ENCODE measurements at places on chromosomes 3 and 15.

GRCh38 chr3:66532160-66532587, 31.4 kb upstream of the LRIG1 start:
- no peak for DNase-seq

DNA sequence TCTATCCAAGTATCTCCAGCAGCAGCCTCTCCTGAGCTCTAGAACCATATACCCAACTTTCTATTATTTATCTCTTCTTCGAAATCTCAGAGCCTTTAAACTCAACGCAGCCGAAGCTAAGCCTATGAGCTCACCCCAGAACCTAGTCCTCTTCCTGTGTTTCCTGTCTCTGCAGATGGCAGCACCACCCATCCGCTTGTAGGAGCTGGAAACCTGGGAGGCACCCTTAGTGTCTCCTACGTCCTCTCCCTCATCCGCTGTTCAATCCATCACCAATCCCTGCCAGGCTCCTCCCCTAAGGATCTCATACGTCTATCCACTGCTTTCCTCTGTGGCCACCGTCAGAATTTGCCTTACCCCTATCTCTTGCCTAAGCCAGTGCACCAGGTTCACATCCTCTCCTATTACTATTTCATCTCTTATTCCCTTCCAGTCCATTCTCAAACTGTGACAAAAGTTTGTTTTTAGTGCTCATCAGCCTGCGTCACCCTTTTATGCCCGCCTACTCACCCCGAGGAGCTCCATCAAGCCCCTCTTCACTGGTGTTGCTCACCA, 9.6 kb downstream of the VGLL4 start:
- DNase-seq, result no peak

GRCh38 chr3:186760141-186760833, 23.1 kb upstream of the EIF4A2 start:
- DNase-seq, result no peak

DNA sequence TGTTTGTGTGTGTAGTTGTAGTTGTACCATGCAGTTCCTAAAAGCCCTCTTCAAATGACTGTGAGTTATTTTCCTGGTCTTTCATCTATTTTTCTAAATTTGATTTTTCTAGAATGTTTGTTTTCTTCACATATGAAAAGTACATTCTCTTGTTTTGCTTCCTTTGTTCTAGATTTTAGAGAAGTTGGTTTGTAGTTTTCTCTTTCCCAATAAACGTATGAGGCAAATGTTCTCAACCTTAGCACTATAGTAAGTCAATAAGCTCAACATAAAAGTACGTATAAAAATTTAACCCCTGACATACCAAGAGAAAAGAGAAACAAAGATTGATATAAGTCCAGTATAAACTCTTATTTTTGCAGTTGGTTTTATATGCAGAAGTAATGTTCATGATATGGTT, 74.7 kb downstream of the IL1RAP start:
- no peak for DNase-seq

DNA sequence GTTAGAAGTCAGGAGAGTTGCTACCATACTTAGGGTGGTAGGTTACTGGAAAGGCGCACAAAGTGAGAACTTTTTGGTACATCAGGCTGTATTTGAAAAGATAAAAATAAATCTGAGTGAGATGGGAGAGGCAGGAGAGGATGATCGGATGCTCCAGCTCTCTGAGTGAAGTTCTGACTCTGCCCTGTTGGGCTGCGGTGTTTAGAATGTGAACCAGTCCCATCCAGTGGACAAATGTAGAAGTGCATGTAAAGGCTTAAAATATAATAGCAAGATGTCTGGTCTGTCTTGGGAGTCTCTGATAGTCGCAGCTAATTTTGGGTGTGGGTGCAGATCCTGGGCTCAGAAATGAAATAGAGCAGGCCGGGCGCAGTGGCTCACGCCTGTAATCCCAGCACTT, 30.4 kb downstream of the ACKR2 start:
- DNase-seq, result no peak

DNA sequence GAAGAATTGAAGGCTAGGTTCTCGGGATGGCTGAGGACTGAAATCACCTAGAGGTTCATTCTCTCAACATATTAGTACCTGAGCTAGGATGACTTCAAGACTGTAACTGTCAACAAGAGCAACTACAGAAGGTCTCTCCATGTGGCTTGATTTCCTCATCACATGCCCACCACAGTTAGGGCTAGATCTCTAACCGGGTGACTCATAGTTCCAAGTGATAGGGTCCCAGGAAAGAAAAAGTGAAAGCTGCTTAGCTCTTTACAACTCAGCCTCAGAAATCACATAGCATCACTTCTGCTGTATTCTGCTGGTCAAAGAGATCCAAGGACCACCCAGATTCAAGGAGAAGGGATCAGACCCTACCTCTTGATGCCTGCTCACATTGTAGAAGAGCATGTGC, 165.4 kb upstream of the AGTR1 start:
- DNase-seq, result no peak

- no peak for DNase-seq
These were observed 1.5 kb upstream of the GRIP2 start for GRCh38 chr3:14541646-14542045.

GRCh38 chr3:78281381-78281780, 1241.5 kb downstream of the ROBO2 start:
- DNase-seq, result no peak

DNA sequence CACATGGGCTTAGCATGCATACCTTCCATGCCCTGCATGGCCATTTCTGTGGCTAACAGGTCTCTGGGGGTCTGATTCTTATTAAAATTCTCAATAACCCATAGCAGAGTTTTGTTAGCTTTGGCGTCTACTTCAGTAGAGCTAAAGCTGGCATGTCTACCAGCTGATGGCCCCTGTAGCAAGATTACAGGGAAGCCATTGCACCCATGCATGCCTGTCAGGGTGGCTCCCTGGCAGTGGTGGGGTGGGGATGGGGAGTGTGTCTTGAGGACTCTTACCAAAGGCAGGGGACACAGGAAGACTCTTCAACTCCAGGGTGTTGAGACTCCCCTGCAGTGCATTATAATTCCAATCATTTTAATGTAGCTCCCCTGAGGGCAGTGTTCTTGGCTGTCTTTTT, 4.7 kb downstream of the KY start:
- no peak for DNase-seq

DNA sequence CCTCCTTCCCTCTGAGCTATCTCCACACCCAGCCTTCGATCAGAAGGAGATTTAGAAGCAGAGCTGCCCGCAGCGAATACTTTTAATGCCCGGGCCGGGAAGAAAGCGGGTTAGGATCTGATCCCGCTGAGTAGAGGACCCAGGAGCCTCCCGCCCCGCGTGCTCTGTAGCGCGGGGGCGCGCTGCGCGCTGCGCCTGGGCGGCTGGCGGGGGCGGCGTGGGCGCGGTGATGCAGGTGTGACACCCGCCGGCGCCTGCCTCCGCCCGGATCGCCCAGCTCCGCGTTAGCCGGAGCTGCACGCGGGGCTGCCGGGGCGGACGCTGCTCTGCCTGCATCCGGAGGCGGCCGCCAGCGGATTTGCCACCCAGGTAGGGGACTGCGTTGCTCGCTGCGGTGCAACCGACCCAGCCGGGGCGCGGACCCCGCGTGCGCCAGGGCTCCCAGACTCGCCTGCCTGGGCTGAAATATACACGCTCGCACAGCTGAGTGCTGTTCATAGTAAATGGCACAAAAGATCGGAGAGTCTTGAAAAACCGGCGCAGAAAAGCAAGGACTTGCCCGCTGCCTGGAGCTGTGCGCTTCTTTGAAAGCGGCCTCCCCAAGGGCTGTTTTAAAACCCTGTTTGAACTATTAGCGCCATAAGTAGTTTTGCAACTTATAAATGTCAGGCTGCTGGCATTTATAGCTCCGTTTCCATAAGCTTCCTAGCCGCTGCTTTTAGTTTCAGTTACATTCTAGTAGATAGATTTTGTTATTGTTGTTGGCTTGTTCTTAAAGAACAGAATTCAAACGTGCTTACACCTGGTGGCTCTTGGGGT, at the start of gene SV2B:
Gene SV2B, plus strand, starts transcription at position 263 of the 819 bp plus-strand sequence. CDS start 126,007 bp downstream, outside the sequence.
- DNase-seq, result peak; percentile 69

GRCh38 chr3:114449271-114450007, 155.6 kb downstream of the TIGIT start:
- no peak for DNase-seq

- DNase-seq, result no peak
These were observed 14.4 kb upstream of the PLSCR1 start for GRCh38 chr3:146558781-146559180.

DNA sequence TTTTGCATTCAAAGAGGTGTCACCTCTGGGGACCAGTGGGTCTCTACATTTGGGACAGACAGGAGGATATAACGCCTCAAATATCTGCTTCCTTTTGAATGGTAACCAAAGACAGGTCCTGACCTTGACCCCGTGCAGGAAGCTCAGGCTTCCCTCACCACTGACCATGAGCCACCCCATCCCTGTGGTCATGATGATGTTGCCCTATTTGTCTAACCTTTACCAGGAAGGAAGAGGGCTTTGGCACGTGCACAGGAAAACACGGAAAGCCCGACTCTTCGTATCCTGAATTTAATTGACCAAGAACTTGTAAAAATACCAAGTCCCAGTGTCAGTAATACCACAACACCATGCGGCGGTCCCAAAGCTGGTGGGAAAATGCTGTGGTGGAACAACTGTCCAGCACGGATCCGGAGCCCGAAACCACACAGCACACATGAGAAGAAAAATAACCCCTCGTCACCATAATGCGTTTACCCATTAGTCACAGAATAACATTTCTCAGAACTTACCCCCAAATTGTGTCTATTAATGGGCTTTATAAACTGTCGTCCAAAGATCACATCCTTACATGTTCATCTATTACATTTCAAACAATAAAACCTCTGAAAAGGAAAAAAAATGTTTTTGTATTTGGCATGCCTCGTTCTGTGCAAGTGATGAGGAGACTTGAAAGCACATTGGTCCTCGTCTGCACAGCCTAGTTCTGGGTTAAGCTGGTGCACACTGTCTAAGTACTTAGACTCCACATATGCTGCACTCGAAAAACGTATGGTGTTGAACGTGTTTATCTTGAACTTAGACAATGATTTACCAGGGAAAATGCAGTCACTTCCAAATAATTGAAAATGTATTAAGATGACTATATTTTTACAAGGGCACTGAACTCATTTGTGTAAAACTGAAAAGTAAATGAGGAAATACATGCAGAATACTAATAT, 118.9 kb upstream of the IGF1R start:
- DNase-seq, result no peak

DNA sequence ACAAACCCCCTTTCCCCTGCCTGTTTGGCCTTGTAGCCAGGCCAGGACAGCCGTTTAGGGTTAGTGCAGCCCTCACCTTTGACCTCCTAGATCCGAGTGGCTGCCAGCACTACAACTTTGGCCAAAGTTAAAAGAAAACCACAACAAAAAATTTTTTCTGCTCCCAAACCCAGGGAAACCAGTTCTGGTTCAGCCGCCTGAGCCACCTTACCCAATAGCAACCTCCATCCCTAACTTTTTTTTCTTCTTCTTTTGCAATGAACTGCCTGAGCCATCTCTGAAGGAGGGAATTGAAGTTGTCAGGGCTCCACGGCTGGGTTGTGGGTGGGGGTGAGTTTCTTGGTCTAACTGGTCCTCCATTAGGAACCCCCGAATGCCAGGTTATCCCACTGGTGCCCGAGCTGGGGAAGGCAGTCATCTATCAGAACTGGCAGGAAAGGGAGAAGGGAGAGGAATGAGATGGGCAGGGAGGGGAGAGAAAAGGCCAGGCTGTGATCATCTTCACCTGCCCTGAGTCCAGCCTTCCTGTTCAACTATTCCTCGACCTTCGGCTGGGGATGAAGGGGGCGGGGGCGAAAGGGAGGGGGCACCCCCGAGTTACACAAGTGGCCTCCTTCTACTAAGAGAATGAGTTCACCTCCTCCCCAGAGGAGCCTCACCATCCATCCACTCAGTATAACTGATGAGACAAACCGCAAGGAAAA, 6.2 kb upstream of the NR2F2 start:
- DNase-seq, result peak; percentile 71

- DNase-seq, result no peak
These were observed 18.4 kb upstream of the OCA2 start for GRCh38 chr15:28117432-28117990.

GRCh38 chr15:47503876-47504275, 213.4 kb upstream of the SEMA6D start:
- DNase-seq, result no peak

DNA sequence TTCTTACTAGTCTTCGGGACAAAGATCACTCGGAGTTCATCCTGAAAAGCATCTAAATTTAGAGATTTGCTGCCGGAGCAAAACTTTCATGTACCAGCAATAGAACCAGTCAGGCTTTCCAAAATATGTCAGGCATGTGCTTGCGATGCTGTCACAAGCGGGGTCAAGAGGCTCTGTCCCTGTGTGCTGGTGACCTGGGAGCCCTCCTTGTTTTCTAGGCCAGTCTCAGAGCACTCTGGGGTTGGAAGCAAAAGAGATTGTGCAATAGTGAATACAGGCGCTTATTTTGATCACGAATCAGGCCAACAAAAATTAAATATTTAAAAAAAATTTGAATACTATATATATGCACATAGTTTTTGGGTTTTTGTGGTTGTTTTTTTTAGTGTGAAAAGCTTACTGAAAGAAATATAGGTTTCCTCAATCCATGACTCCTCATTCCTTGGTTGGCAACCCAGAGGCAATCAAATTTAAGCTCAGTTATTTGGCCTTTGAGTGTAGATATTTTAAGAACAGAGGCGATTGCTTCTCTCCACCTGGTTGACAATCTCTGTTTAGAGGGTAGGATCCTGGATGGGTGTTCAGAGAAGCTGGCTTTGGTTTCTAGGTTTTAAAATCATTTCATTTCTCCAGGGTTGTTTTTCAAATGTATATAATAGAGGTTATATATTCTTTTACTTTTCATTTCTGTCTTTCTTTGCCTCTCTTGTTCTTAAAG, 8.4 kb upstream of the KLHL24 start:
- no peak for DNase-seq

DNA sequence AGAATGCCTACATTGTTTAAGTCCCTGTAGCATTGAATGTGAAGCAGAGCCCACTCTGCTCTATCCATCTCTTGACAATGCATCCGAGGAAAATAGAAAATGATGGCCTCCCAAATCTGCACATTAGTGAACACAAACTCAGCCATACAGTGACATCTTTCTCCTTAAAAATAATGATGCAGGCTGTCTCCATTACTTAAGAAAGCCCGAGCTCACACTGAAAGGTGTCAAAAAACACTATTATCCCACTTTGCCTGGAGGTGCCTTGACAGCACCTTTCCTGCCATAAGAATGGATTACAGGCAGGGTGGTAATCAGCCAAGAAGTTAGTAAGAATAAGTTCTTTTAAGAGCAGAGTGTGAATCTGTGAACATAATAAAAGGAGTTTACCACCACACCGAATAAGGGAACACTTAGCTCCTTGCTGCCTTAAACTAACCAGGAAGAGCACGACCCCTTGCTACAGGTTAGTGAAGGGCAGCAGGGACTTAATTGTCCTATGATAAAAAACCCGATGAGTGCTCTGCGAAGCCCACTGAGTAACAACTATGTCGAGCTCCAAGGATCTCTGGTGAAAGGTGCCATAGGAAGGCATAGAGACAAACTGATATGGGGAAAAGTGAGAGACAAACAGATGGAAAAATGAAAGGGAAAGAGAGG, 123.2 kb upstream of the TUSC7 start:
- DNase-seq, result no peak

All from right kidney (tissue), 9 donors.